Activated B cell treated with CpG ODN at 0.5 μM for 24 hours (primary cell): ENCODE measurements at places on chromosomes 6 and 20. TPM values are rescaled to one million over a fixed set of nuclear protein-coding genes. Genes with fewer than 3 reads are reported as not detected.

The FNDC11 gene
- total RNA-seq, result 0.78 and 1.3 TPM in 2 replicates

- DNase-seq, result peak; percentile 25
Measured at GRCh38 chr6:149318581-149319286, 1.2 kb downstream of the TAB2 start.

- DNase-seq, result no peak
Measured at GRCh38 chr6:138818496-138819194, 22.8 kb downstream of the ECT2L start.

The LYRM4 gene
- 51.2 and 52.2 TPM in 2 replicates for total RNA-seq

The SKIC2 gene
- 95.8 and 102 TPM in 2 replicates for total RNA-seq

DNA sequence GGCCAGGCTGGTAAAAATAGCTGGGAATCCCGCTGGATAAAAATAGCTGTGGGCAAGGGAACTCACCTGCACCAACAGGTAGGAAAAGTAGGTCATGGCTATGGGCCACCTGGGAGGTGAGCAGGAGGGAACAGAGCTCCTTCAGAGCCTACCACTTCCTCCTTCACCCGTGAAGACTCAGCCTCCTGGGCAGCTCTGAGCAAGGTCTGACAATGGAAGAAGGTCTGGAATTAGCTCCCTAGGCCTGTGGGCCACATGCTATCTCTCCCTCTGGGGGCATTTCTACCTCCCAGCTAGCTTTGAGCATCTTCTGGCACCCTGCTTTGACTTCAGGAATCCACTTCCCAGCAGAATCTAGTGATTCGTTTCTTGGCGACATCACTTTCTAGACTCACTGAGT, 153.9 kb downstream of the MRPL14 start:
- DNase-seq, result no peak

The FANCE gene
- 8.5 and 9.2 TPM in 2 replicates for total RNA-seq

GRCh38 chr6:44435500-44435899, 48.0 kb downstream of the CDC5L start:
- no peak for DNase-seq

- no peak for DNase-seq
Measured at GRCh38 chr6:94401311-94401710, 982.0 kb upstream of the EPHA7 start.

The PNPLA1 gene
- total RNA-seq, result not detected in 2 replicates

The EDN3 gene
- total RNA-seq, result not detected in 2 replicates

DNA sequence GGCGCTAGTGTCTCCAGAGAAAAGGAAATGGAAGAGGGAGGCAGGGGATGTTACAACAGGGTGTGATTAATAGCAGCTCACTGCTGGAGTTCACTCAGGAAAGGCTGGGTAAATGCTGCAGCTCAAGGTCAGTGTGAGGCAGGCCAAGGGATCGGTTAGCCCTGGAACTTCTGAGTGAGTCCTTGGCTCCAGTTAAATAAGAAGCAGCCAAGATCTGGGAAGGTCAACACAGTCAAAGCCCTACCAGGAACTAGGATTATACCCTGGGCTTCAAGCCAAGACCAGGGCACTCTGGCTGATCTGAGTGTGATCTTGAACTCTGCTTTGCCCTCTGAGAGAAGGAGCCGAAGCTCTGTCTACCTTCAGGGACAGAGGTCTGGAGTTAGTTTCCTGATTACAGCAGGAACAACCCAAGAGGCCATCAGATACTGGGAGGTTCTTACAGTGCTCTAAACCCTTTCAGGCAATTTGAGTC, 44.3 kb downstream of the TPD52L1 start:
- DNase-seq, result no peak

The TPD52L1 gene
- not detected in 2 replicates for total RNA-seq

The ADGRF4 gene
- not detected in 2 replicates for total RNA-seq

DNA sequence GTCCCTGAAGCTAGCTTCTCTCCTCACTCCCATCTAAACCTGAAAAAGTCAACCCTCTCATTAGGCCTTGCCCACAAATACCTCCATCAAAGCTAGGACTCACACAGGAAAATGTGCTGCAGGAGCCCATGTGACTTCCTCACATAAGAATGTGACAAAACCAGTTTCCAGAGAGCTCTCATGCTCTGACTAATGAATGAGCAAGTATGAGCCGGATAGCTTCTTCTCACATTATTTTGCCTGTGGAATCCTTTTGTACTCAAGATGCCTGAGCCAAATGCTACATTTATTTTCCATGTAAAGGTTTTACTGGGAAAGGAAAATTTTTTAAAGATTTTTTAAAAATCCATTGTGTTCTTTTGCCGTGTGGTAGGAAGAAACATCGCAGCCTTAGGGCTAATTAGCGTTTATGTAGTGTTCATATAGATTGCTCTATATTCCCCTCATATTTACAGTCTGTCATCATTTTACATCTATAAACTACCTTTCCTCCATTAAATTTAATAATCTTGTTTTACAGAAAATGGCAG, 68.6 kb upstream of the CCN6 start:
- no peak for DNase-seq

DNA sequence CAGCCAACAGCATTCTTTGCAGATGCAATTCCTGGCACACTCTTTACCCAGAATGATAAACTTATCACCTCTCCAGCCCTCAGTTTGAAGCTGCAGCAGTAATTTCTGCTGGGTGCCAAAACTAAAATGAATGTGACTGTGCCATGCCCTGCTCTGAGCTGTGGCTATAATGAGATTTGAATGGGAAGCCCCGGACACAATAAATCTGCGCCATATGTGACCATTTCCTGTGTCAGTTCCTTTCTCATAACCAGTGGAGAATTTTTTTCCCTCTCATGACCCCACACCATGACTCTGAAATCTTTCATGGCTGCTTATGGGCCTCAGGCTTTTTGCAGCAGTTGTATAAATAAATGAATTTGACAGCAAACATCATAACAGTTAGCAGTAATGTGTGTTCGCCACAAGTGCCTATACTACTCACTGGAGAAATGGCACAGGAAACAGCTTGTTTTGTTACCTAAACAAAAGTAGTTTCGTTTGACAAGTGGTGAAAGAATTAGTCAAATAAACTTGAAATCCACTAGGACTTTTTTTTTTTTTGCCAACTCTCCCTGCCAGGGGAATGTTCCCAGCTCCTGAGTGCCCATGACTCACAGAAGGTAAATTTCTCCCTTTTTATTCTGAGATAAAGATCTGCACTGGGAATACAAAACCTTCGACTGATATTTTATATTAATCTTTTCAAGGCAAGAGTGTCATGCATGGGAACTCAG, 408.4 kb downstream of the PKHD1 start:
- DNase-seq, result no peak

- no peak for DNase-seq
Measured at GRCh38 chr20:3635346-3635745, 27.9 kb downstream of the GFRA4 start.

DNA sequence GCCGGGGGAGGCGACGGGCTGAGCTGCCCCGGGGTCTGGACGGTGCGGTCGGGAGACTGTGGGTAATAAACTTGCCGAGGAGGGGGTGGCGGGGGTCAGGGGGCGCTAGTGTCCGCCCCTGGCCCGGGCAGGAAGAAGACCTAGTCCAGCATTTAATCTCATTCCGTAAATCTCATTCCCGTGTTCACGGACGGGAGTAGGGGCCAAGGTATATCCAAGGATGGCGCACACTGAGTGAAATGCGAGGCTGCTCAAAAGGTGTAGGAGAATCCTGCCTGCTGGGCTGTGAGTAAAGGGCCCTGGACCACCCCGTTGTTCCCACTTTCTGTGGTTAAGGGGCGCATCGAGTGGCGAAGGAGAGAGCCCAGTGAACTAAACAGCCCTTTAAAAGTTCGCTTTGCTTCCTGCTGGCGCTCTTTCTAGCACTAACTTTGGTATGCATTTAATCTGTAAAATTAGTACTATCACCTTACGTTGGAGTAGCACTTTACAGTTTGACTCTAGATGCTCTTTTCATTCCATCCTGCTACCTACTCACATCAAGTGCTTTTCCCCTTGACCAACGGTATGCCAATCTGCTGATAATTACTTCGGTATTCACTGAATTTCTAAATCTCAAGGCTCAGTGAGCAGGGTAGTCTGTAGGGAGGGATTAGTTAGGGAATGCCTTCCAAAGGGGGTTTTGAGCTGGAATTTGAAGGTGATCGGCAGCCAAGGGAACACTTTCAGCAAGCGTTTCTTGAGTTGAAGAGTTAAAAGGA, 730 bp downstream of the PARD6B start:
- DNase-seq, result no peak
